Stimulated activated CD4-positive, alpha-beta T cell treated with anti-CD3 and anti-CD28 coated beads, Interleukin-2, amount 100 ng/mL, for 48 hours (primary cell): ENCODE measurements at places on chromosomes 16 and 17.
A peak's percentile ranks its signal among the peaks of the same experiment; 100 is the strongest.

GRCh38 chr16:24070851-24071250 is 185.3 kb upstream of the CACNG3 start:
- DNase-seq = peak; percentile 18

DNA sequence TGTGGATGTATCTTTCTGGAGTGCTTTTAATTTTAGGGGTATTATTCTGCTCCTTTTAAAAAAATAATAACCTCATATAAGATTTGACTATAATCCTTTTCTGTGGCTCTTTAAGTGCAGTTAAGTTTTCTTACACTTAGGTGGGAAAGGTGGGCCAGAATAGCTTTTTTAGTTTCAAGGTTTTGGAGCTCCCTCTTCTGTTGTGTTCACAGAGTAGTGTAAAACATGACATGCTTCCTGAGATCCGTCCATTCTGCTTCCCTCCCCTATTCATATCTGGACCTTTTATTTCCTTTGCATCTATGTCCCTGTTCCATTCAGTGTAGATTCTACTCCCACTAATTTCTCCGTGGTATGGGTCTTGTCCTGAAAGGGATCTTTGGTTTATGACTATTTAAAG is 12.8 kb downstream of the LRRC36 start:
- no peak for DNase-seq

GRCh38 chr17:38328620-38329019 is 15.1 kb downstream of the GPR179 start:
- DNase-seq = no peak

DNA sequence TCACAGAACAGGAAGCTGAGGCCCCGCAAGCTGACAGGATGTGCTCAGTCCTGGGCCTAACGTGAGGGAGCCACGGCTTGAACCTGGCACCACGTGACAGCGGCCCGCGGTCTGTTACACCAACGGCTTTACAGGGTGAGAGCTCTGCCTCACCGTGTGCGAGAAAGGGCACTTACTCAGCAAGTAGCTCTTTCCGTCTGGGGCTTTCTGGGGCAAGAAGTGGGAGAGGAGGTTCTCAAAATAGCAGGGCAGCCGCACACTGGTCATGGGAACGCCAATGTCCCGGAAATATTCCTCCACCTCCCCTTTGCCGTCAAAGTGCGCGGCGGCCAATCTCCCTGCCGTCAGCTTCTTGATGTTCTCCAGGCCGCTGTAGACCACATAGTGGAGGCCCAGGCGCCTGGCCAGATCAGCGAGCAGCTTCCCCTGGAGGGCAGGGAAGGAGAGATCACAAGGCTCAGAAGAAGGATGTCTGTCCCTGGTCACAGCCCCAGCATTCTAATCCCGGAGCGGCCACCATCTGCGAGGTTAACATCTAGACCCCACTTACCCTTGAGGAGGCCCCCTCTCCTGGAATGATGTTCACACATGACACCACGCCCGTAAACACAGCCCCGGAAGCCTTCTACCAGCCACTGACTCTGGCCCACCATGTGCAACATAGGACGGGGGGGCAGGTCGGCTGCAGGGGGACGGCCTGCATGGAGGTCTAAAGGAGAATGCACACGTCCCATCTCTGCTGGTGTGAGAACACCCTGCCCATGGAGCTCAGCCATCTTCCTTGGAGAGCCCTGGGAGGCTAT is 8.2 kb downstream of the NMRAL1 start:
- DNase-seq = peak; percentile 40

DNA sequence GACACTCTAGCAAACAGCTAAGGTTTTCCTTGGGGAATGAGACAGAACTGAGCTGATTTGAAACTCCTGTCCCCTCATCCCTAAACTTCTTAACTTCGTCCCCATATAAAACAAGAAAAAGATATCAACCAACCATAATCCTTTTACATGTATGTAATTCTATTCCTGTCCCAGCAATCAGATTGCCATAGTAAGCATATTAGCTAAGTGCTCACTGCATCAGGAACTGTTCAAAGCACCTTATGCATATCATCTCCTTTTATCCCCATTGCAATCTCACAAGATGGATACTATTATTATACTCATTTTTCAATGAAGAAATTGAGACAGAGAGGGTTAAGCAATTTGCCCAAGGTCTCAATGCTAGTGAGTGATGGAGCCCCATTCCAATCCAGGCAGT is 6.8 kb downstream of the KIF18B start:
- DNase-seq = no peak

DNA sequence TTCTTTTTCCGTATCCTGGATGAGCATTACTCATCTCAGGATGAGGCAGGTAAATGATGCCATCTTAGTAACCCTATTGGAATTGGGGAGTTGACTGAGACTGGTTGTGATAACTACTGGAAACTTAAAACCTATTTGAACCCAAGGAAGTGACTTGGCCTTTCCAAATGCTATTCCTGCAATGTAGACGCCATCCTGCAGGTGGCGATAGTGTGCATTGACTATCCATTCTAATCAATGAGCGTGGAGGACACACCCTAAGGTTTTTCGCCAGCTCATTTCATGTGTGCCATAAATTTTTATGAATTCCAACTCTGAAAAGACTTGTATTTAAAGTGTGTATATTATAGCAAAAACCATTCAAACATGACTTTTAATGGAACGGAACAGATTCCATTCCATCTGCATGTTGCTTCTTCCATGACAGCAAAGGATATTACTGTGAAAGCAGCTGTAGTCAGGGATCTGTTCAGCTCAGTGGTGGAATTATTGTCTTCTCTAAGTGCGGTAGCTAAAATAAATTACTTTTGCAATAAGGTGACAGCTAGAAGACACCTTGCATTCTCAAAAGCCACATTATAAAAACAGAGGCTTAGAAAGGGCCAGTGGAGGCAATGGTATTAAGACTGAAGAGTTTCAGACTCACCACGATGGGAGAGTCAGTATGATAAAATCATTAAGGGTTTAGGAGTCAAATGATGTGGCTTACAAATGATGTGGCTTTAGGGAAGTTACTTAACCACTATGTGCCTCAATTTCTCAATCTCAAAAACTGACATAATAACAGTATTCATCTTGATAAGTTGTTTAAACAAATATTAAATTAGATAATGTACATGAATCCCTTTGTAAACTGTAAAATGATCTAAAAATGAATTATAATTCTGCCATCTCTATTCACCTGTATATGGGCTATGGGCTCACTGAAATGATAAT is 55.5 kb downstream of the SYT17 start:
- peak; percentile 66 for DNase-seq

GRCh38 chr17:66025551-66025950 is 166.4 kb downstream of the CEP112 start:
- DNase-seq = no peak

- DNase-seq = no peak
These were observed 22.8 kb downstream of the SPAG9 start for GRCh38 chr17:51097708-51098446.

- no peak for DNase-seq
These were observed 11.4 kb downstream of the ITGAD start for GRCh38 chr16:31404353-31405064.

- DNase-seq = no peak
These were observed 36.9 kb downstream of the XYLT1 start for GRCh38 chr16:17433577-17434451.

GRCh38 chr16:88941913-88942909 is 34.8 kb downstream of the CBFA2T3 start:
- peak; percentile 70 for DNase-seq
